Activated CD8-positive, alpha-beta memory T cell treated with anti-CD3 and anti-CD28 coated beads, Interleukin-2, amount 10 ng/mL, durations not matched to agents 7 days and 5 days (primary cell): ENCODE measurements at places on chromosomes 7 and 10. TPM values are rescaled to one million over a fixed set of nuclear protein-coding genes. Genes with fewer than 3 reads are reported as not detected.

GRCh38 chr10:32851301-32851700 lies 106.7 kb downstream of the ITGB1 start:
- no peaks in the 10 kb centered on the region for H3K36me3 ChIP-seq
- no peak overlapping the region for H3K27ac ChIP-seq
- DNase-seq: no peak
- no peak overlapping the region for H3K4me3 ChIP-seq
- H3K4me1 ChIP-seq: peaks cover 1% of the 10 kb centered on the region
- no peaks in the 10 kb centered on the region for H3K27me3 ChIP-seq

Gene SPDYE5
- 0.15 TPM for total RNA-seq

- no peaks in the 10 kb centered on the region for H3K4me1 ChIP-seq
- no peak overlapping the region for H3K27ac ChIP-seq
- no peaks in the 10 kb centered on the region for H3K27me3 ChIP-seq
- no peaks in the 10 kb centered on the region for H3K36me3 ChIP-seq
- no peak for DNase-seq
These were observed 285.6 kb upstream of the POM121L12 start for GRCh38 chr7:52749880-52750279.

Gene GPNMB
- total RNA-seq: 0.82 TPM

DNA sequence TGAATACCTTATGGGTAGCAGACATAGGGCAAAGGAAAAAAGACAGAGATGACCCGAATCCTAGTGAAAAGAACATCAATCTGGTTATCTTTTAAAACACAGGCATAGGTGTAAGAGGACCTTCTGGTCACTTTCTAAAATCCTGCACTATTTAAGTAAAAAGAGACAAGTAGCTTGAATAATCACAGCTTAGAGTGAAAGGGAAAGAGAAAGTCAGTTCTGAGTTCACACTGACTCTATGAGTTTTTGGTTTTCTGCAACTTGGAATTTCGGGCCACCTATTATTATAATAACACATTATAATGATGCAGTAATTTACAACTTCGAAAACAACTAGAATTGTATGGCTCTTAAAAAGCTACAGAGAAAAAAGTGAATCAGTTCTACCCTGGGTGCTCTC lies 247.8 kb downstream of the DOCK4 start:
- H3K27me3 ChIP-seq: peaks cover 2% of the 10 kb centered on the region
- no peak for DNase-seq
- no peak overlapping the region for H3K4me3 ChIP-seq
- H3K36me3 ChIP-seq: no peaks in the 10 kb centered on the region

GRCh38 chr7:13981070-13981469 lies 8.4 kb downstream of the ETV1 start:
- H3K4me1 ChIP-seq: peaks cover 8% of the 10 kb centered on the region
- no peak for DNase-seq
- peaks cover 1% of the 10 kb centered on the region for H3K36me3 ChIP-seq
- H3K4me3 ChIP-seq: no peak overlapping the region

GRCh38 chr10:93749218-93749799 lies 8.4 kb upstream of the LGI1 start:
- H3K27ac ChIP-seq: no peak overlapping the region
- H3K27me3 ChIP-seq: peaks cover 10% of the 10 kb centered on the region
- DNase-seq: no peak
- H3K36me3 ChIP-seq: no peaks in the 10 kb centered on the region

Gene SLC29A4
- 0.76 TPM for total RNA-seq

GRCh38 chr7:22435105-22435504 lies 64.9 kb downstream of the STEAP1B start:
- H3K27me3 ChIP-seq: peaks cover 17% of the 10 kb centered on the region
- peaks cover 9% of the 10 kb centered on the region for H3K4me1 ChIP-seq
- H3K27ac ChIP-seq: no peak overlapping the region
- no peak for DNase-seq
- no peaks in the 10 kb centered on the region for H3K36me3 ChIP-seq
